Neural progenitor cell (in vitro differentiated cells): ENCODE measurements at places on chromosomes 6 and 20. TPM values are rescaled to one million over a fixed set of nuclear protein-coding genes. Genes with fewer than 3 reads are reported as not detected.
A peak's percentile ranks its signal among the peaks of the same experiment; 100 is the strongest.

- no peak overlapping the region for H3K4me3 ChIP-seq
- DNase-seq, result no peak
- no peaks in the 10 kb centered on the region for H3K27me3 ChIP-seq
- no peaks in the 10 kb centered on the region for H3K4me1 ChIP-seq
- no peaks in the 10 kb centered on the region for H3K36me3 ChIP-seq
Measured at GRCh38 chr6:105603788-105604586, 201.1 kb upstream of the PREP start.

GRCh38 chr20:31839782-31840487 is 5.5 kb downstream of the FOXS1 start:
- no peak overlapping the region for H3K27ac ChIP-seq
- no peaks in the 10 kb centered on the region for H3K36me3 ChIP-seq
- DNase-seq, result no peak
- no peaks in the 10 kb centered on the region for H3K27me3 ChIP-seq
- no peak overlapping the region for H3K4me3 ChIP-seq
- H3K4me1 ChIP-seq, result peaks cover 45% of the 10 kb centered on the region

Gene RPRD1B
- total RNA-seq, result 21.6 and 37.7 TPM in 2 replicates

DNA sequence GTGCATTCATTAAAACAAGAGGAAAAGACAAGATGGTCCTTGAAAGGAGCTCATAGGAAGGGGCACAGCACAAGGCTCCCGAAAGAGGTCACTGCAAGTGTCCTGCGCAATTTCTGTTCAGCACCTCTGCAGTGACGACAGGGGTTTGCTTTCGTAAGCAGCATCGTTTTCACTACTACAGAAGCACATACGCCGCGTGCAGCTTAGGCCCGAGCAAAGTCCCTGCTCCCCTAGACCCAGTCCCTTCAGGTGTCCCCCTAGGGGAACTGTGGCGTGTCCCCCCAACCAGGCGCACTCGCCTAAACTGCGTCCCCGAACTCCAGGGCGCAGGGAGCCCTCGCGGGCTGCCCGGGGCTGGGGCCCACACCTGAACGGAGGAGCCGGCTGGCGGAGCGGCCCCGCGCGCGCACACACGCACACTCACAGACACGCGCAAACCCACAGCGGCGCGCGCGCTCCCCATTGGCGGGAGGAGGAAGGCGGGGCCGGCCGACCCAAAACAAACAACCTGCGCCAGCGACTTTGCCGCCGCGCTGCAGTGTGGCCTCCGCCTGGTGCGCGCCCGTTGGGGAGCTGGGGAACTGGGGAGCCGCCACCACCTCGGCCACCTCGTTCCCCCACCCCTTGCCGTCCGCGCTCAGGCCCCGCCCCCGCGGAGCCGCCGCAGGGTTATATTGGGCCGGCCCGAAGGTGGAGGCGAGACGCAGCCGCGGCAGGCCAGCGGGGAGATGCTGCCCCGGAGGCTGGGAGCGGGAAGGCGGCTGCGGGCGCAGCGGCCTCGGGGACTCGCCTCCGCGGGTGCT is at the start of gene FOXQ1:
Gene FOXQ1, plus strand, starts transcription at position 699 of the 803 bp plus-strand sequence. CDS start 607 bp downstream, outside the sequence.
- peaks cover 100% of the 10 kb centered on the region for H3K27me3 ChIP-seq
- no peak within 1 kb of the TSS for H3K27ac ChIP-seq
- H3K36me3 ChIP-seq, result no peaks in the 10 kb centered on the region
- H3K4me3 ChIP-seq, result peak within 1 kb of the TSS; percentile 52
- peak; percentile 72 for DNase-seq
- peaks cover 10% of the 10 kb centered on the region for H3K4me1 ChIP-seq

Gene KCNG1
- total RNA-seq, result 2.2 and 11.4 TPM in 2 replicates

Gene FAM209B
- total RNA-seq, result not detected in 2 replicates

- no peaks in the 10 kb centered on the region for H3K36me3 ChIP-seq
- DNase-seq, result no peak
- no peak overlapping the region for H3K4me3 ChIP-seq
- no peaks in the 10 kb centered on the region for H3K4me1 ChIP-seq
Measured at GRCh38 chr6:166705069-166705468, 78.0 kb upstream of the RPS6KA2 start.

Gene UTRN
- 44.3 and 60.9 TPM in 2 replicates for total RNA-seq

Gene SLC35D3
- total RNA-seq, result 0.58 TPM in 1 of 2 replicates, not detected in the other

- no peak for DNase-seq
- H3K36me3 ChIP-seq, result no peaks in the 10 kb centered on the region
- peaks cover 15% of the 10 kb centered on the region for H3K4me1 ChIP-seq
- H3K4me3 ChIP-seq, result no peak overlapping the region
- no peaks in the 10 kb centered on the region for H3K27me3 ChIP-seq
Measured at GRCh38 chr6:37923514-37923913, 104.0 kb downstream of the ZFAND3 start.

DNA sequence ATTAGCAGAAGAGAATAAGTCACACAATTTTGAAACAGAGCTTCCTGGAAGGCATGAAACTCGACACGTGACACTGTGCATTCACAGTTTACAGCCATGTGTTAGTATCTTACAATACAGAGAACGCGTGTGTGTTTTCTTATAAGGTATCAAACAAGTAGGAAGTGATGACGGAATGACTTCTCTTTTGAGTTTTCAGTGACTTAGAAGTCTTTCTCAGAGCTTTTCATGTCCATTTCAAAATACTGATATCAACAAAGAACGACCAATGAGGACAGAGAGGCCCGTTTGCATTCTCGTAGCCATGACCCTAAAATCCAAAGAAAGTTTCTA is 36.6 kb upstream of the DUSP22 start:
- no peak overlapping the region for H3K4me3 ChIP-seq
- no peak for DNase-seq
- H3K27me3 ChIP-seq, result no peaks in the 10 kb centered on the region
- H3K27ac ChIP-seq, result no peak overlapping the region

Gene BNIP5
- total RNA-seq, result not detected in 2 replicates

Gene R3HDML
- total RNA-seq, result not detected in 2 replicates

DNA sequence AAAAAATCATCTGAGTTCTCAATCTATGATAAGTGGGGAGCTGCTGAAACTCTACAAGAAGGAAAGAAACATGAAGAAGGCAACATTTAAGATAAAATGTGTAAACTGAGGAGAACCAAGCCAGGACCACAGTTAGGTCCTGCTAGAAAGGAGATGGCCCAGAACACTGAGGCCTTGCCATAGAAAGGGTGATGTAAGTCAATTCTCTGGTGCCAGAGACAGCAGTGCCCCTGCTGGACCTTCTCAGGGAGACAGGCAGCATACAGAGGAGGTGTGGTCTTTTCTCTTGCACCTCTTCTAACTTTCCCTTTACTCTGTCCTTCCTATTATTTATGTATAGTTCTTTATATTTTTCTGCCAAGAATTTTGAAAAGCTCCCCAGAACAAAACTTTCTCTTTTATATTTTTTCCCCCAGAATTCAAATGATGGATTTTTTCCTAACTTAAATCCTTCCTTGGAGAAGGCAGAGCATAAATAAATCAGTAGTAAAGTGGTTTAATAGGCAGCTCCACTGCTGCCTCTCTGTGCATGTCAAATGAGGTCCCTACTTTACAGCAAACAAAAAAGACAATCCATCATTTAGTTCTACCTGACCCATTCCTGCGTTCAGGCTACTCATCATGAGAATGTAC is 9.0 kb downstream of the UQCC2 start:
- H3K4me1 ChIP-seq, result no peaks in the 10 kb centered on the region
- peak; percentile 56 for DNase-seq
- no peaks in the 10 kb centered on the region for H3K27me3 ChIP-seq

DNA sequence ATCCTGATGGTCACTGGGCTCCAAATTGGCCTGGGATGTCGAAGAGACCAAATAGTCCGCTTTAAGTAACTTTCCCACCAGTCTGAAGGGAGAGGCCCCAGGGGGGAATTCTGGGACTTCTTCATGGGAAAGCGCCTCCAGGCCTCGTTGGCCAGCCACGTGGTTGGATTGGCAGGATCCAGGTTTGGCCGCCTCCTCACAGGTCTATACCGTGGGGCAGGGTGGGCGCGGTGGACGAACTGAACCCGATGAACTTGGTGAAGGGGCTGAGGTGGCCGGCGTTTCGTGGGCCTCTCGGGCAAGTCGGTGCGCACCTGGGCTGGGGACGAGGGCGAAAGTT is 297 bp downstream of the POM121L2 start:
- H3K4me1 ChIP-seq, result peaks cover 3% of the 10 kb centered on the region
- H3K27me3 ChIP-seq, result peaks cover 89% of the 10 kb centered on the region
- no peaks in the 10 kb centered on the region for H3K36me3 ChIP-seq
- H3K27ac ChIP-seq, result no peak overlapping the region

Gene OXT
- total RNA-seq, result not detected in 2 replicates

GRCh38 chr20:59204165-59204894 is 40.7 kb downstream of the ZNF831 start:
- DNase-seq, result no peak
- no peak overlapping the region for H3K4me3 ChIP-seq
- peaks cover 13% of the 10 kb centered on the region for H3K4me1 ChIP-seq
- no peak overlapping the region for H3K27ac ChIP-seq

DNA sequence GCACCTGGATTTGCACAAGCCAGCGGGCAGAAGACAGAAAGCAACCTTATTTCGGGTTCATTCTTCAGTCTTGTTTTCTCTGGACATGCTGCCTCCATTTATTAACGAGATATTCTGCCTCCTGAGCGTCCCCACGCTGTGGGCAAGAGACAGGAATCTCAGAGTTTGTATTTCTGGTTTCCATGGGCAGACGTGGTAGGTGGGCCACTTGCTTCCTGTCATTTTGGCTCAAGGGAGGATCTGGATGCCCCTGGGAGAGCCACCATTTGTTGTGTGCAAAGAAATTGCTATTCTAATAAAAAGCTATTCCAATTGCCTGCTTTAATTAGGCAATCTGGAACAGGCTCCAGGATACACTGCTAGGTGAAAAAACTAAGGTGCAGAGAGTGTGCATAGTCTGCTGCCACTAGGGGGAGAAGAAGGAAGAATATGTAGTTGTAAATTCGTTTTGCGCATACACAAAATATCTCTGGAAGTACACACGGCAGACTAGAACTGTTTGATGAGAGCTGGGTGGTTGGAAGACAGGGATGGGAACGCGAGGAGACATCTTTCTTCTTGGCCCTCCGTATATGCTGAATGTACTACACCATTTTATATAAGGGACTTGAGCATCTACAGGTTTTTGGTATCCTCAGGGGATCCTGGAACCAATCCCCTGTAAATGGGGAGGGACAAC is 30.1 kb upstream of the SLC16A10 start:
- H3K4me3 ChIP-seq, result no peak overlapping the region
- no peaks in the 10 kb centered on the region for H3K27me3 ChIP-seq
- peak; percentile 51 for DNase-seq
- H3K27ac ChIP-seq, result no peak overlapping the region
- H3K4me1 ChIP-seq, result no peaks in the 10 kb centered on the region
- H3K36me3 ChIP-seq, result no peaks in the 10 kb centered on the region

Gene PNPLA1
- not detected in 2 replicates for total RNA-seq

GRCh38 chr6:148450866-148451265 is 108.2 kb downstream of the SASH1 start:
- H3K27ac ChIP-seq, result no peak overlapping the region
- H3K27me3 ChIP-seq, result no peaks in the 10 kb centered on the region
- H3K4me1 ChIP-seq, result peaks cover 4% of the 10 kb centered on the region
- H3K4me3 ChIP-seq, result no peak overlapping the region

GRCh38 chr6:137848672-137849071 is 18.4 kb upstream of the TNFAIP3 start:
- H3K27me3 ChIP-seq, result no peaks in the 10 kb centered on the region
- H3K4me3 ChIP-seq, result no peak overlapping the region

Gene C4B
- 0.30 and 1.5 TPM in 2 replicates for total RNA-seq

- H3K4me3 ChIP-seq, result no peak overlapping the region
- DNase-seq, result peak; percentile 76
- H3K4me1 ChIP-seq, result no peaks in the 10 kb centered on the region
- peaks cover 17% of the 10 kb centered on the region for H3K27me3 ChIP-seq
Measured at GRCh38 chr20:38893565-38894090, 32.6 kb upstream of the FAM83D start.

DNA sequence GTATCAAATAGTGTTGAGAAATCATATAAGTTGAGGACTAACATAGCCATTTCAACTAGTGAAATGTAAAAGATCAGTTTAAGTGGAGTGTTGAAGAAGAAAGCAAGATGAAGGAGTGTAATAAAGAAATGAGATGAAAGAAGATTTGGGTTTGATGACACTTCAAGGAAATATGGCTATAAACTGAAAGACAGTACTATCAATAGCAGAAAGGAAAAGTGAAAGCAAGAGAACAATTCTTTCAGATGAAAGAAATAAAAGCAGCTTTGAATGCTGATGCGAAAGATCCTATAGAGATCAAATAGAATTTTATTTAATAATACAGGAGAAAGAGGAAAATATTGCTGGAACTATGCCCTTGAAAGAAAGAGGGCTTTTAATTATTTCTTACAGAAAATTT is 92.8 kb upstream of the PRSS16 start:
- H3K36me3 ChIP-seq, result no peaks in the 10 kb centered on the region
- H3K4me3 ChIP-seq, result no peak overlapping the region
- no peak for DNase-seq

GRCh38 chr6:150075034-150075421 is 6.1 kb upstream of the ULBP3 start:
- H3K4me1 ChIP-seq, result no peaks in the 10 kb centered on the region
- peaks cover 2% of the 10 kb centered on the region for H3K27me3 ChIP-seq
- no peaks in the 10 kb centered on the region for H3K36me3 ChIP-seq
- no peak overlapping the region for H3K4me3 ChIP-seq

Gene DHX35
- total RNA-seq, result 22.0 and 22.5 TPM in 2 replicates

GRCh38 chr6:159074120-159074684 is 29.4 kb upstream of the TAGAP start:
- H3K36me3 ChIP-seq, result no peaks in the 10 kb centered on the region
- H3K27me3 ChIP-seq, result peaks cover 14% of the 10 kb centered on the region
- no peak overlapping the region for H3K27ac ChIP-seq
- peak; percentile 54 for DNase-seq
- peak overlapping the region; percentile 45 for H3K4me3 ChIP-seq
- H3K4me1 ChIP-seq, result no peaks in the 10 kb centered on the region

- H3K27ac ChIP-seq, result no peak overlapping the region
- H3K27me3 ChIP-seq, result no peaks in the 10 kb centered on the region
- peaks cover 5% of the 10 kb centered on the region for H3K4me1 ChIP-seq
- H3K36me3 ChIP-seq, result no peaks in the 10 kb centered on the region
Measured at GRCh38 chr6:40932366-40932765, 106.7 kb downstream of the UNC5CL start.

Gene OR2J3
- 0.04 TPM in 1 of 2 replicates, not detected in the other for total RNA-seq

GRCh38 chr6:140915103-140915502 is 1217.6 kb upstream of the GJE1 start:
- H3K27ac ChIP-seq, result no peak overlapping the region
- no peaks in the 10 kb centered on the region for H3K27me3 ChIP-seq

- H3K4me1 ChIP-seq, result peaks cover 73% of the 10 kb centered on the region
- peak overlapping the region; percentile 31 for H3K4me3 ChIP-seq
- H3K36me3 ChIP-seq, result no peaks in the 10 kb centered on the region
- peak overlapping the region; percentile 50 for H3K27ac ChIP-seq
- DNase-seq, result no peak
- H3K27me3 ChIP-seq, result no peaks in the 10 kb centered on the region
Measured at GRCh38 chr20:53737396-53738038, 143.9 kb upstream of the ZNF217 start.

Gene TBXT
- not detected in 2 replicates for total RNA-seq

GRCh38 chr6:1993042-1993441 is 252.4 kb downstream of the GMDS start:
- no peaks in the 10 kb centered on the region for H3K36me3 ChIP-seq
- no peaks in the 10 kb centered on the region for H3K4me1 ChIP-seq
- no peak for DNase-seq

Gene C6orf132
- total RNA-seq, result 1.2 and 1.8 TPM in 2 replicates

- H3K4me3 ChIP-seq, result no peak overlapping the region
- H3K4me1 ChIP-seq, result no peaks in the 10 kb centered on the region
- H3K27me3 ChIP-seq, result no peaks in the 10 kb centered on the region
Measured at GRCh38 chr6:84107495-84107894, 73.9 kb downstream of the MRAP2 start.

- H3K27me3 ChIP-seq, result no peaks in the 10 kb centered on the region
- no peak for DNase-seq
- no peak overlapping the region for H3K27ac ChIP-seq
- H3K4me1 ChIP-seq, result peaks cover 9% of the 10 kb centered on the region
- H3K36me3 ChIP-seq, result no peaks in the 10 kb centered on the region
Measured at GRCh38 chr20:9262653-9263194, 193.8 kb downstream of the PLCB4 start.
